ENCODE measurements at places on chromosomes 6 and 20.

DNA sequence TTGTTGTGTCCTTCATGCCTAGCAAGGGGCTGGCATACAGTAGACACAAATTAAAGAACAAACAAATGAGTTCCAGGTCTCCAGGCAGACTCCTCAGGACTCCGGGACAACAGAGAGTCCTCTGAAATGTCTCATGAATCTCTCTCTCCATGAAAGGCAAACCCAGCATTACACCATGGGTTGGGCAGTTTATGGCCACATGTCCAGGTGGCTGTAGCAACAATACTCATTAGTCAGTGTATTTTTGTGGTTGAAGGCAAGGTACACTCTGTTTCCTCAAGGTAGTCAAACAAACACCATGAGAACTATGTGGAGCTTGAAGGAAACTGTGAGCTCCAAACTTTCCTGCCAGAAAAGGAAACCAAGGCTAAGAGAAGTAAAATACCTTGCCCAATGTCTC lies 62.2 kb downstream of the KCNB1 start:
- no peak for DNase-seq

GRCh38 chr6:139597771-139598755 lies 223.6 kb upstream of the CITED2 start:
- DNase-seq, result no peak

GRCh38 chr6:19299129-19299528 lies 538.0 kb upstream of the ID4 start:
- DNase-seq, result no peak

GRCh38 chr6:131954775-131955107 lies 3.6 kb upstream of the CCN2 start:
- no peak for DNase-seq

- DNase-seq, result no peak
These were observed 59.8 kb downstream of the CCDC170 start for GRCh38 chr6:151553416-151554165.

- DNase-seq, result no peak
These were observed 35.1 kb downstream of the FRMD1 start for GRCh38 chr6:168043848-168044415.

GRCh38 chr6:165227644-165228329 lies 81.6 kb downstream of the C6orf118 start:
- no peak for DNase-seq

DNA sequence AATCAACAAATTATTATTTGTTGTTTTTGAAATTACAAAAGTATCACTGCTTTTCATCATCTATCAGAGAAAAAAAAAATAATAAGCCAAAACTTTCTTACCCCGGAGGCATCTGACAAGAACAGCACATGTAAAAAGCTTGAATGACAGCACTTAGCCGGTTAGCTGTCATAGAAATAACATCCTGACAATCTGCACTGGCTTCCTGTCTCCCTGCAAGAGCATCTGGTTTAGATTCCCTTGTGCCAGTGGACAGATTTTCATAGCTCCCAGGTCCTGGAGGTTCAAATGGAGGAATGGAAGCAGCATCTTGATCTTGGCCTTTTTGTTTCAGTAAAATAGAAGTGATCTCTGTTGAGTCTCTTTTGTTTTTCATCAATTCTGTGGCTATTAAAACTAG lies 74.8 kb downstream of the HACE1 start:
- no peak for DNase-seq

DNA sequence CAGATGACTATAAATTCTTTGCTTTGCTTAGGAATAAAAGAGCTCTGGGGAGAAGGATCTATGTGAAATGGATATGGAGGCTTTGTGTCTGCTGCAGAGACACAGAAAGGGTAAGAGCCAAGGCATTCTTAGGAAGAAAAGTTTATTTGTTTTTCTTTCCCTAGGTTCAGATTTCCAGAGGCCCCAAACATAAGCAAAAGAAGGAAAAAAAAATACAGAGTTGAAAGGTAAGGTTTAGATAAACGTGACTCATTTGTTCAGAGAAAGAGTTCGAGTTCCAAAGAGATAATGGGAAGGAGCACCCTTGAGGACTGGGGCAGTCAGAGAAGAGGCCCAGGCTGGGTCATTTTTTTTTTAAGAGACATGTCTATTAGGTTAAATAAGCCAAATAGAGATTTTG lies 27.4 kb upstream of the BMP5 start:
- DNase-seq, result no peak

DNA sequence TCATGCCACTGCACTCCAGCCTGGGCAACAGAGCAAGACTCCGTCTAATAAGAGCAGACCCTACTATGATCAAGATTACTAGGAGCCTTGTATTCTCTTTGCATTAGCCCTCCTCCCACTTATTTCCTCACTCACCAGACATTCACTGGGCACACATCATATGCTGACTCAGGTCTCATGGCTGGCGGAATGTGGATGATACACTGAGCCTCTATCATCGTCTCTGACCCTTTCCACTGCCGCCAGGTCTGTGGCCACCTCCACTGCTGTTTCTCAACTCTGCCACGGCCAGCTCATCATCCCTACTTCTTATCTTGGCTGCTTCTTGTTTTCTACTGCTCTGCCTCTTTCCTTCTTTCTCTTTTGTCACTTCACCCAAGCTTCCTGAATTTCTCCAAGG lies 161.0 kb downstream of the BACH2 start:
- DNase-seq, result no peak

GRCh38 chr6:83970582-83970981 lies 63.0 kb upstream of the MRAP2 start:
- no peak for DNase-seq

GRCh38 chr6:112592159-112592558 lies 245.0 kb downstream of the RFPL4B start:
- no peak for DNase-seq

DNA sequence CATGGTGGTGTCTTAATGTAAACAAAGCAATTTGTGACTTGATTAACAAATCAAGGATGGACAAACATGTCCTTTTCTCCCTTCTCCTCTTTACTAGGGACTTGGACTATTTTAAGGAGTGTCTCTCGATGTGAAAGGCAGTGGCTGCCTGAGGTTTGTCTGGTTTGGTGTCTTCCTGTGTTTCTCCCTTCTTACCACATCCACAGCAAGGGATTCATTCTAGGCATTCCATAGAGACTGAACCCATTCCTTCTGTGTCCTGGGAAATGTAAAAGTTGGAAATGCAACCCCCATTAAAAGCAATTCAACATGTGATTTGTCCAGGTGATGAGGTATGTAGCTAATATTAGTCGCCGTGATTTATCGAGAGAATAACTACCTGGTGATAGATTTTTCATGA lies 15.9 kb downstream of the NRN1 start:
- DNase-seq, result no peak

DNA sequence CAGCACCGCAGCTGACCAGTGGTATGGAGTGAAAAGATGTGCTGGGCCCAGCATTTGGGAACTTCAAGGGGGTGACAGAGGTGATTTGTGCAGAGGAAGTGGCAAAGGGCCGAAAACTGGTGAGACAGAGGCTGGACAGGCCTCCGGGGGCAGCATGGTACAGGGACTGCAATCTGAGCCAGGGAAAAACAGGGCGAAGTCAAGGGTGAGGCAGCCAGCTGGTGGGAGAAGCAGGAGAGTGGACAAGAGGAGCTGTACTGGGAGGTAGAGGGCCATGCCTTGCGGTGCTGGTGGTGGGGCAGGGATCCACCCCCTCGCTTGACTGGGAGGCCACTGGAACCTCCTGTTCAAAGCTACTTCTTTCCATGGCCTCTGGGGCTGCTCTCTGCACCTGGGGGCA lies 7.3 kb upstream of the GFRA4 start:
- DNase-seq, result no peak

DNA sequence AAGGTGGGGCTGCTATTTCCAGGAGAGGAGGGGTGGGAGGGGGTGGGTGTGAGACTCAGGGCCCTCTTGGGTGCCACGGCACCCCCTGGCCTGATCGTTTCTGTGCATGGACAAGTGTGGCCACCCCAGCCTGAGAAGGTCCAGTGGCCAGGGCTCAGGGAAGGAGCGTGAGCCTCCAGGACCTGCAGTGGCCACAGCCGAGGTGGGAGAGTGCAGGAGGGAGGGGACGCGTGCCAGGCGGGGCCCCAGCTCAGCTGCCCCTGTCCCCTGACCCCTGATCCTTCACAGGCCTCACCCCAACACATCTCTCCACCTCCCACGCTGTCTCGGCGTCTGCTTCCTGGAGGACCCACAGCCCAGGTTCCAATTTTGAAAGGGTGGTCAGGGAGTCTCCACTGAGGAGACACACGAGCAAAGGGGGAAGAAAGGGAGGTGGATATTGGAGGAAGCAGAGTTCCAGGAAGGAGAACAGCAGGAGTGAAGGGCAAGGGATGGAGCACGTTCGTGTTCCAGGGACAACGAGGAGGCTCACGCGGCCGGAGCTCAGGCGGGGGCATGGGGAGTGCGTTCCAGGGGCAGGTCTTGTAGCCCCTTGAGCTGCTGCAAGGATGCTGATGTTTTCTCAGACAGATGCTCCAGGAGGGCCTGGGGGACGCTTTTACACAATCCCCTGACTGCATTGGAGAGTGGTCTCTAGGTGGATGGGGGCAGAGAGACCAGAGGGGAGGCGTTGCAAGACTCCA lies 4.2 kb upstream of the HRH3 start:
- DNase-seq, result no peak

- no peak for DNase-seq
These were observed 16.2 kb upstream of the UFL1 start for GRCh38 chr6:96505363-96505762.

DNA sequence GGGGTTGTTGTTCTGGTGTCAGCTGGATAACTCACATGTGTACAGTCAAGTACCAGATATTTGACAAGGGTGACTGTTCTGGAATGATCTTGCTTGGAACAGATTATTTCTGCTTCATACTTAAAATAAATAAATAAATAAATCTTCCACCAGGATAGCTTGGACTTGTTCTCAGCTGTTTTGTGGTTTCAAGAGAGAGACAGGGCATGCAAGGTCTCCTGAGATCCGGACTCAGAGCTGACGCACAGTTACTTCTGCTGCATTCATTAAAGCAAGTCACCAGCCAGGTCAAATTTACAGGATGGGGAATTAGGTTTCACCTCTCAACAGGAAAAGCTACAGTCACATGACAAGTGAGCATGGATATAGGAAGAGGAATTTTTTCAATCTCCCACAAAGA lies 285.0 kb upstream of the SPTLC3 start:
- no peak for DNase-seq

DNA sequence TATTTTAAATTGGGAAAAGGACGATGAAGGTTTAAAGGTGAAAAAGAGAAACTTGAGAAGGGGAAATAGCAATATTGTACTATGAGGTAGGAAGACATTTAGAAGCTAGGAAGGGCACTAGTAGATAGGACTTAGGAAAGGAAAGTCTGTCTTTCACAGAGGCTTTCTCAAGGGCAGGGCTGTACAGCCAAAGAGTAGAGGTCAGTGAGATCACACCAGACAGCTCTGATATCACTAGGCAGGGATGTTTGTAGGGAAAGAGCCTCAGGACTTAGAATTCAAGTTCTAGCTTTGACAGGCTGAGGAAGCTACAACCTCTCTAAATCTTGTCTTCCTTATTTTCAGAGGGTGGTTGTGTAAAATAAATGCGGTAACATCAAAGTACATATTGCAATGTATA lies 160.4 kb upstream of the SLC22A16 start:
- no peak for DNase-seq

DNA sequence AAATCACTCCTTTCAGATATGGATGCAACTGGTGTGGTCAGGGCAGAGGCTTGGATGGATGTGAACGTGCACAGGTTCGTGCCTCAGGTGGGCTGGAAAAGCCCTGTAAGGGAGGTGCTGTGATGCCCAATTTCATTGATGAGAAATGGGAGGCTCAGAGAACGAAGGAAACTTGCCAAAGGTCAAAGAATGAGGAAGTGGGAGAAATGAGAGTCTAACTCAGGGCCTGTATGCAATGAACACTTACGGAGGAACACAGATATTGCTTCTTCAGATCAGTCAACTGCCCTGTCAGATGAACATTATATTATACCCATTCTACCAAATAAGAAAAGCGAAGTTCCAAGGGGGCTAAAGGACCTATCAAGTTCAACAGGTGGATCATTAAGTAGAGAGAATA lies 134.7 kb downstream of the RCAN2 start:
- no peak for DNase-seq

DNA sequence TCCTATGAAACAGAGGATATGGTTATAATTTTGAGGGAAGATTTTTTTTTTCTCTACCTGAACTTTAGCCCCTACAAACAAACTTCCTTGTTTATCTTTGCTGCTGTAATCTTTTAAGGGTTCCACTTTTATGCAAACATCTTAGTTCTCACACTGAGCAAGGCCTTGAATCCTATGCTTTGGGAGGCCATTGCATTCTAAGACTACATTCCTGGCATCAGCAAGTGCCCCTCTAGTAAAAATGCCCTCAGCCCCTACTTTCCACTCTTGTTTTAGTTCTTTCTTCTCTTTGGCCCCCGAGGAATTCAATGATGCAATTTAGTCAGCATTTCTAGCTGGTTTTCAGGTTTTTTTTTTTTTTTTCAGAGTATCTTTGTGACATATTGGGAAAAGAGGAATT lies 8.1 kb upstream of the AHI1 start:
- DNase-seq, result no peak

- no peak for DNase-seq
These were observed 296.6 kb downstream of the PHACTR1 start for GRCh38 chr6:13012977-13013680.

- no peak for DNase-seq
These were observed 2.6 kb downstream of the NPEPL1 start for GRCh38 chr20:58695084-58695722.

DNA sequence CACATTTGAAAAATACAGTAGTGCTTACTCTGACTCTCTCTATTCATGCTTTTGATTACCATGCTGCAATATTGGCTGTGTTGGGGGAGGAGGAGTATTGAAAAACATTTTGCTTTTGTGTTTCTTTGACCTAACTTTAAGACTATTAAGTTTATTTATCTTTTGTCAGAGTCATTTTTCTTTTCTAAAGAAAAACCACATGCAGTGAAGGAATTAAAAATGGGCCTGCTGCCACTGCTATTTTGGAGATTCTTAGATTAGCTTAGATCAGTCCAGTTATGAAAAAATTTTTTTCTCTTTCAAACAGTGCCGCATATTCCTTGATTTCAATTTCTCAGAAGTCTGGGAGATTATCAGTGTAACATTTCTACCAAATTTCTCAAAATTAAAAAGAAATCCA lies 36.1 kb downstream of the BCKDHB start:
- no peak for DNase-seq

- DNase-seq, result no peak
These were observed 22.4 kb downstream of the MMP24 start for GRCh38 chr20:35248641-35249475.

DNA sequence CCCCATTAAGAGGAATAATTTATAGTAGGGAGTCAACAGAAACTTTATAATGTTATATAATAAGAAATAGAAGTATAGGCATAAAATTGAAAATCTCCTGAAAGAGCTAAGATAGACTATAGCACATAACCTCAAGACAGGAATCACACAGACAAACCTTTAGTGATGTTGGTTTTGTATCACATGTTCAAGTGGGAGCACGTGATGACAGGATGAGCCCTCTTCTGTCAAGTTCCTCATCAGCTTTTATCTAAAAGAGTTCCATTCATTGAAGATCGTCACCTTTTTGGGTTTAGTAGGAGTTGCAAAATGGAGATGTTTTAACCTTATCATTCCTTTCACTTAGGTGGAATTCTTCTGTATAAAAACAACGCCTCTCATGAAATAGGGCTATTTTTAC lies 127.0 kb downstream of the MCHR2 start:
- no peak for DNase-seq

All from MM.1S (cell line).